ENCODE measurements at places on chromosomes 1 and 21. TPM values are rescaled to one million over a fixed set of nuclear protein-coding genes. Genes with fewer than 3 reads are reported as not detected.

NHLH1 gene
- 0.22 TPM for polyA plus RNA-seq

DNA sequence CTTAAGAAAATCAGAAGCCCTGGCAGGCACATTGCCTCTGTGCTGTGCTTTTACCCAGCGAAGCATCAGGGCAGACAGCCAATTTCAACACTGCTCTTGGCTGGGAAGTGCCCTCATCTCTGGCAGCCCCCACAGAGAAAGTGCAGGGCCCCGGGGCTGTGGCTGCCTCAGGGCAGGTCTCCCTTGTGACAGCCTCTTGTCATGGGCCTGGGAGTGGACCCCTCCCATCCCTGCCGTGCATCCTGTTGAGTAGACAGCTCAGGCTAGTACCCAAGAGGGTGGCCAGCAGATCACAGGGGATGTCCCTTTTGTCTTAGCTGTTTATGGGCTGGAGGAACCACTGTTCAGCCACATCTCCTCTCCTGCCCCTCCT, 23.3 kb downstream of the TTC34 start:
- DNase-seq = no peak

COL6A1 gene
- 205 TPM for polyA plus RNA-seq

DNA sequence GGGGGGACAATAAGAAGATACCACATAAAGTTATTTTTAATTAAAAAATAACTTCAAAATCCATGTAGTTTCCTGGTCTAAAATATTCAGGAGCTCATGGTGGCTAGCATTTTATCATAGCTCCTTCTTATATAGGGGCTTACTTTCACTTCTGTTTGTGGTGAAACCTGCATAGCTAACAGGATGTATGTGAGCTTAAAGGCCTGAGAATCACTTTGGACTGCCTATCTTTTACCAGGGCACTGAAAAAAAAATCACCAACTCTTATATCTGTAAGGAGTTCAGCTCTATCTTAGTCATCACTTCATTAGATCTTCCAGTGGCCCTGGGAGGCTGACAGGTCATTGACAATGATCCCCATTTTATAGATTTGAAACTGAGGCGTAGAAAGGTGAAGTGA, 21.3 kb downstream of the UROD start:
- no peak for DNase-seq

TBX19 gene
- polyA plus RNA-seq = 4.1 TPM

DNA sequence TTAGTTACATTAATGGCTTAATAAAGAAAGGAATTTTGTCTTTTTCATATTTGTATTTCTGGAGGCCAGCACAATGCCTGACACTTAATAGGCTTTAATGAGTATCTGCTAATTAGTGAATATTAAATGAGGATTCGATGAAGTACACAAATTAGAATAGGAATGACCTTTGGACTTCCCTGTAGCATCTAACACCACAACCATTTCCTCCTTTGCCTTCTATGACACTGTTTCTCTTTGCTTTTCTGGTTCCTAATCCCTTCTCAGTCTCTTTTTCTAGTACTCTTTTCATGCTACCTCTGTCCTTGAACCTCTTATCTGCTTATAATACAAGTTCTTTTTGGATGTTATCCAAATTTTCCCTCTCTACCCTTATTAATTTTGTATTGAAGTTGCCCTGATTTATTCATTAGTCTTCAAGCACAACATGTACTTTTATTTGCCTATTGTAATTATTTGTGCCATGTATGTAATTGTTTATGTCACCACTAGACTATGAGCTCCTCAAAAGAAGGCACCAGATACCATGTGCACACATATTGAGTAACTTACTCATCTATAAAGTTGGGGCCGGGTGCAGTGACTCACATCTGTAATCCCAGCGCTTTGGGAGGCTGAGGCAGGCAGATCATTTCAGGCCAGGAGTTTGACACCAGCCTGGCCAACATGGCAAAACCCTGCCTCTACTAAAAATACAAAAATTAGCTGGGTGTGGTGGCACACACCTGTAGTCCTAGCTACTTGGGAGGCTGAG, 23.8 kb downstream of the RPS27 start:
- no peak for DNase-seq
